ENCODE measurements at places on chromosomes 13 and 19.

DNA sequence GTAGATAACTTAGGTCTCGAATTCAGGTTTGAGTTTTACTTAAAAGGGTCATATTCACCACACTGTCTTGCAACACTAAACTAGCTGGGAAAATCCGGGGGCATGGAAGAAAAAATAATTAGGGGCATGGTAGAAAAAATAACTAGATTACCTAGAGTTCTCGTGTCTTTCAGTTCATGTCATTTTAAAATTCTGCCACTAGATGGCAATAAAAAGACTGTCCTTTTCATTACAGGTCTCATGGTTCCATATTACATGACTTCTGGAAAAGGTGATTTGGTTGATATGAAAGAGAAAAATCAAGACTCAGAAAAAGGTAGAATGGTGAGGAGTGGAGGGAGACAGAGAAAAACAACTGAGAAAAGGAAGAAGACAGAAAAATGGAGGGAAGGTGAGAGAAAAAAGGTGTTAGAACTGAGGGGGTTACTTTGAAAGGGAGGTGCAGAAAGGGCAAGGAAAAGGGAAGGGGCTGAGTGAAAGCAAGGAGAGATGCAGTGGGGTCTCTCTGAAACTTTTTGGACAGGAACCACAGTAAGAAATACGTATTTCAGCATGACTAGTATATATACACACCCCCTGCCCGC lies 299.0 kb downstream of the KLF12 start:
- no peak for DNase-seq

GRCh38 chr19:7126132-7126531 lies 56.6 kb downstream of the ZNF557 start:
- no peak for DNase-seq

GRCh38 chr13:28761586-28761985 lies 42.8 kb upstream of the SLC46A3 start:
- no peak for DNase-seq

DNA sequence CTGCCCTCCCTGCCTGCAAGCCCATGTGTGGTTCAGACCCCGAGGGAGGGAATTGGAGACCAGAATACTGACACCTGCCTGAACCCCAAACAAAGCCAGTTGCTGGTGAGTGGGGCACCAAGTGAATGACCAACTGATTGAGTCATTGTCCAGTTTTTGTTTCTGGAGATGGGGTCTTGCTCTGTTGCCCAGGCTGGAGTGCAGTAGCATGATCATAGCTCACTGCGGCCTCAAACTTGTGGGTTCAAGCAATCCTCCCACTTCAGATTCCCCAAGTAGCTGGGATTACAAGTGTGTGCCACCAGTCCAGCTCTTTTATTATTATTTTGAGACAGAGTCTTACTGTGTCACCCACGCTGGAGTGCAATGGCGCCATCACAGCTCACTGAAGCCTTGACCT lies 4.0 kb downstream of the CCL25 start:
- no peak for DNase-seq

DNA sequence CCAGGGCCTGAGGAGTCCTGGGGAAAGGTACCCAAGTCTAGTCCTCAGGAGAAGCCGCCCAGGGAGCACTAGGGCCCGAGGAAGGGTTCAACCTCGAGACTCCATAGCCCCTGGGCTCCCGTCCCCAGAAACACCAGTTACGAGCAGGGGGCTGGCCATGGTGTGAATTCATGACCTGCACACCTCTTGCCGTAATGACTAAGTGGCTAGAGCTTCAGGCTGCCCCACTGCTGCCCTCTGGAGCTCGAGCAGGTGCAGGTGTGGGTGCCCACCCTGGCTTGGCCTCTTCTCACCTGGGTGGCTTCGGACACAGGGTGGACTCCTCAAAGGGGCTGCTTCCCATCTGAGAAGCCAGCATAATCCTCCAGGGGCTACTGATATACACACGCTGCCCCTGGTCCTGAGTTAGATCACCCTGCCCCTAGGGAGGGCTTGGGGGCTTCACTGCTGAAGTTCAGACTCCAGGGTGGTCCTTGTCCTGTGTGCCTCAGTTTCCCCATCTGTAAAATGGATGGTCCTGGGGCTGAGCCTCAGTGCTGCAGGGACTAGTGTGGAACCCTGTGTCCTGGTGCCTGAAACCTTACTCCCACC lies 13.6 kb downstream of the SPC24 start:
- DNase-seq, result no peak

DNA sequence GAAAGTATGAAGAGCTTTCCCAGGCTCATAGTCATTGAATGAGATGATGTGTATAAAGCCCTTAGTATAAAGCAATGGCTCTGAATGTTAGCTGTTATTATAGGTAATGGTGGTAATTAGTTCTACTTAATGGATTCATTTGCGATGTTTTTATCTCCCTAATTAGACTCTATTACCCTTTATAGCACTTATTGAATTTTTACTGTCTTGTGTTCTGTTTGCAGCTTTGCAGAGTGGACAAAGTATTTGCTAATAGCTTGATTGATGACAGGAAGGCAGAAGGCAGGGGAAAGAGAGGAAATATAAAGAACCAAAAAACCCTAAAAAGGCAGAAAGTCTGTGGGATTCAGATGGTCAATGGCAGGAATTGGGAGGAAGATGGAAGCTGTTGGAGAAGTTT lies 524.4 kb upstream of the SPRY2 start:
- no peak for DNase-seq

GRCh38 chr13:27622881-27623280 lies 1.2 kb downstream of the POLR1D start:
- DNase-seq, result no peak

DNA sequence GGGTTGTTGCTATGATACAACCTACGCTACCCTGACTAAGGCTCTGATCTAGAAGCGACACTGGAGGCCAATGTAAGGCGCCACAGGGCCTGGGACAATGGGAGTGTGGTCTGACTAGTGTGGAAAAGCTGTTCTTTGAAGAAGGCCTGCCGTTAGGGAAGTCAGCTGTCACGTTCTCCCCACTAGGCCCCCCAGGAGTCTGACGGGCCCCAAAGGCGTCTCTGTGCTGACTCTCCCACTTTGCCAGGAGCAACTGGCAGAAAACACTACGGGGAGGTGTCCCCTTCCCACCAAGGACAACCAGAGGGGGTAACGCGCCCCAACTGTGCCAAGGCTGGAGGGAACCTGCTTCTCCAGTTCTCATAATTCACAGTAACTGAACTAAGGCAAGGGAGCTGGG lies 25.3 kb upstream of the EIF3G start:
- no peak for DNase-seq

DNA sequence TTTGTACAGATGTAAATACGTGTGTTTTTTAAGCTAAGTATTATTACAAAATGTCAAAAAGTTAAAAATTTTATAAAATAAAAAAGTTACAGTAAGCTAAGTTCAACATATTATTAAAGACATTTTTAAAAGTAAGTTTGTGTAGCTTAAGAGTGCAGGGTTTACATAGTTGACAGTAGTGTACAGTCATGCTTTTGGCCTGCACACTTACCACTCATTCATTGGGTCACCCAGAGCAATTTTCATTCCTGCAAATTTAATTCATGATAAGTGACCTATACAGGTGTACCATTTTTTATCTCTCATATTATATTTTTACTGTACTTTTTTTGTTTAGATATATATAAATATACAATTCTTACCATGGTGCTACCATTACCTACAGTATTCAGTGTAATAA lies 769.9 kb upstream of the SLITRK6 start:
- no peak for DNase-seq

GRCh38 chr13:90500569-90500968 lies 846.9 kb upstream of the MIR17HG start:
- no peak for DNase-seq

GRCh38 chr19:1520203-1520780 lies 3.6 kb upstream of the PLK5 start:
- DNase-seq, result no peak

- no peak for DNase-seq
Measured at GRCh38 chr19:13576726-13577125, 70.4 kb upstream of the CACNA1A start.

- peak; percentile 13 for DNase-seq
Measured at GRCh38 chr13:29849731-29850212, 645 bp downstream of the UBL3 start.

- DNase-seq, result no peak
Measured at GRCh38 chr19:13610039-13610691, 103.9 kb upstream of the CACNA1A start.

GRCh38 chr13:98285852-98286594 lies 109.0 kb upstream of the RNF113B start:
- DNase-seq, result no peak

DNA sequence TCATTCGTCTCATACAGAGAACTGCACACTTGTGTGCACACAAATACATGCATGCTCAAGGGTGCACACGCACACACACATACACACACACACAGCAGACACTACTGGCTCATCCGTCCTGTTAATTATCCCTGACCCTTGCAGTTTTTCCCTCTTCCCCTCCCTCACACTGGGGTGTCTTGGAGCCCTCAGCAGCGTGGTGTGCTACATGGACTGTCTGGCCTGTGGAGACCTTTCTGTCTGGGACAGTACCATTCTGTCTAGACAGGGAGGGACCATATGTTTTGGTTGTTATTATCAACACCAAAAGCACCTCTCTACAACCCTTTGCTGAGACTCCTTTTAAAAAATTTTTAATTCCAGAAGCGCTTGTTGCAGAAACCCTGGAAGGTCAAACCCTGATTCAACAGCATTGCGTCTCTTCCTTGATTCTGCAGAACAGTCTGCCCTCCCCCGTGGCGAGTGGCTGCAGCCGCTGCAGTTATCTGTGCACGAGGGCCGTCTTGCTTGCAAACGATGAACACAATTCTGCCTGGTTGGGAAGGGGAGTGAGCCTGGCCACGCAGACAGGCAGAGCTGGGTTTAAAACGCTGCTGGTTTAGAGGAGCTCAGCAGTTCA lies 374.0 kb downstream of the IRS2 start:
- DNase-seq, result no peak

- no peak for DNase-seq
Measured at GRCh38 chr13:49791315-49791710, 1.2 kb downstream of the KPNA3 start.

DNA sequence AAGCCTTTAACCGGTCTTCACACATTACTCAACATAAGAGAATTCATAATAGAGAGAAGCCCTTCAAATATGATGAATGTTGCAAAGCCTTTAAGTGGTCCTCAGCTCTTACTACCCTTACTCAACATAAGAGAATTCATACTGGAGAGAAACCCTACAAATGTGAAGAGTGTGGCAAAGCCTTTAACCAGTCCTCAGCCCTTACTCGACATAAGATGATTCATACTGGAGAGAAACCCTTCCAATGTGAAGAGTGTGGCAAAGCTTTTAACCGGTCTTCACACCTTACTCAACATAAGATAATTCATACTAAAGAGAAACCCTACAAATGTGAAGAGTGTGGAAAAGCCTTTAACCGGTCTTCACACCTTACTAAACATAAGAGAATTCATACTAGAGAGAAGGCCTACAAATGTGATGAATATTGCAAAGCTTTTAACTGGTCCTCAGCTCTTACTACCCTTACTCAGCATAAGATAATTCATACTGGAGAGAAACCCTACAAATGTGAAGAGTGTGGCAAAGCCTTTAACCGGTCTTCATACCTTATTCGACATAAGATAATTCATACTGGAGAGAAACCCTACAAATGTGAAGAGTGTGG lies 36.4 kb downstream of the ZNF257 start:
- no peak for DNase-seq

DNA sequence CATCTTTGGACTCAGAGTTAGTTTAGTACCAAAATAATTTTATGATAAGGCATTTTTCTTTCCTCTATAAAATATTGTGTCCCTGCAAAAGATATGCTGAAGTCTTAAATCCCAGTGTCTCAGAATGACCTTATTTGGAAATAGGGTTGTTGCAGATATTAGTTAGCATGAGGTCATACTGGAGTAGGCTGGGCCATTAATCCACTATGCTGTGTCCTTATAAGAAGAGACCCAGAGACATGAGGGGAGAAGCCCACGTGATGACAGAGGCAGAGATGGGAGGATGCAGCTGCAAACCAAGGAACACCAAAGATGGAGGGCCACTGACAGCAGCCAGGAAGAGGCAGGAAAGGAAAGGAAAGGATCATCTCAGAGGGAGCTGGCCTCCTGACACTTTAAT lies 6.4 kb downstream of the POGLUT2 start:
- DNase-seq, result no peak

GRCh38 chr13:80306337-80306972 lies 34.5 kb downstream of the SPRY2 start:
- no peak for DNase-seq

DNA sequence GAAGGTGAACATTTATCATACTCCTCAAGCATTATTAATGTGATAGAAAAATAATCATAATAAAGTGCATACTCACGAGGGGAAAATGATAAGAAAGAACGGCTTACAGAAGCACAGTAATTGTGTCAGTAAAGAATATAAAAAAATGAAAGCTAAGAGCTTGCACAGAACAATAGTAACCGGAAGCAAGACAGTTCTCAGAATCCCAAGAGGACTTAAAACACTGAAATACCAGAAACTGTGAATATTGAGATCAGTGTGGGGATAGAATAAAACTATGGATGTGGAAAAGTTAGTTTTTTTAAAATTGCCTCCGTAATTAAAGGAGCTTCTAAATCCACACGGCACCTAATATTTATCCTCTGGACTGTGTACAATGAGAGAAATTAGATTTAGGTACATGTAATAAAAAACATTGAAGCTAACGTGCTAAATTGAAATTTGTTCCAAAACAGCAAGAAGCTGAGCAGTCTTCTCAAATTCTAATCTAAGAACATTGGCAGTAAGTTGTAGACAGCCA lies 482.7 kb downstream of the SLITRK6 start:
- DNase-seq, result no peak

DNA sequence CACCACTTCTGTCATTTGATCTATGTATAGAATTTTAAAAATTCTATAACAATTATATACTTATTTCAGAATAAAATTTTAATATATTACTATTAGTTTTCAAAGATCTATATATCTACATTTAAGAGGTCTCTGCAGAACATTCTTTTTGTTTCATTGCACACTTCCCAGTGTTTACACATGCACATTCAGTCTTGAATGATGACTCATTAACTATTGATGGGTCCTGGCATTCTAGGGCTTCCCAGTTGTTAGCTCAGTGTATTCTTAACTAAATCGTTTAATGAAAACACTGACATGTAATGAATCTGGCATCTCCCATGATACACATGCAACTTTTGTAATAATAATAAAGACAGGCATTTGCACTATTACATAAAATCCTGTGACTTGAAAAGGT lies 324.6 kb downstream of the KLF12 start:
- DNase-seq, result no peak

- DNase-seq, result no peak
Measured at GRCh38 chr19:3464587-3465235, 15.6 kb downstream of the SMIM24 start.
